Stimulated activated CD8-positive, alpha-beta memory T cell treated with anti-CD3 and anti-CD28 coated beads, Interleukin-7, amount 100 ng/mL, for 48 hours (primary cell): ENCODE measurements at places on chromosomes 4 and X.

DNA sequence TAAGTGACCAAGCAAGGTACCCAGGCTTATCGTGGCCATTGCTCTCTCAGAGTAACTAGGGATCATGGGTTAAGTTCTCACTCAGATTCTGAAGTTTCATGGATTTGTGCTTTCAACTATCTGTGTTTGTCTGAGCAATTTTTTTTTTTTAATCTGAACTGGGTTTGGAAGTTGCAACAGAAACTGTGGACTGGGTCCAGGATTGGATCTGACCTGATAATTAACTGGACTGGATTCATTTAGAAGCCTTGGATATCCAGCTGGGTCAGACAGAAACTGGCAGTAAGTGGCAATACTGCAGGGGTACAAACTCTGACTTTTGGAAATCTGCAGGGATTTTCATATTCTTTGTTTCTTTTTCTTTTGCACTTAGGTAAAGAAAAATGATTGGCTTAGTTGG is 38.7 kb upstream of the FGF2 start:
- no peak for DNase-seq

- no peak for DNase-seq
Observed at GRCh38 chr4:86250619-86251018, 109.2 kb downstream of the MAPK10 start.

GRCh38 chr4:119627267-119628255 is 1.0 kb downstream of the PDE5A start:
- peak; percentile 28 for DNase-seq

GRCh38 chrX:150326541-150327247 is 36.4 kb upstream of the MAMLD1 start:
- no peak for DNase-seq

- DNase-seq: no peak
Observed at GRCh38 chr4:109962401-109962800, 49.7 kb downstream of the EGF start.

- no peak for DNase-seq
Observed at GRCh38 chr4:109205186-109205585, 97.3 kb downstream of the COL25A1 start.

DNA sequence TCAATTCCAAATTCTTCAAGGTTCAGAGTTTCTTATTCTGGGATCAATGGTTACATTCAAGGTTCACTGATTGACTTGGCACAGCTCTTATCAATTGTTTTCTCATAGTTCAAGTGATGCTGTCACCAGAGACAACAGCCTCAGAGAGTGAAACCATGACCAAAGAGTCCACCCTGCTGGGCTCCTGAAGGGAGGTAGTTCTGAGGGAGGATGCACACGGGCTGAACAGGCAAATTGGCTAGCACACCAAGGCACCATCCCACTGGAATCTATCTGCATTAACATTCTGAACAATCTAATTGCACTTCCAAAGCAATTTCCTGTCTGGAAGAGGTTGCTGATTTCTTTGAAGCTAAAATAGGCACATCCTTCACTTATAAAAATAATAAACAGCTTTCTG is 16.6 kb upstream of the GAB1 start:
- no peak for DNase-seq
